ENCODE measurements at places on chromosomes 3 and 15. TPM values are rescaled to one million over a fixed set of nuclear protein-coding genes. Genes with fewer than 3 reads are reported as not detected.

The ALCAM gene
- total RNA-seq, result 263 TPM

The ALDH1A2 gene
- total RNA-seq, result not detected

The SMCO1 gene
- not detected for total RNA-seq

The FANCD2OS gene
- total RNA-seq, result not detected

The THSD4 gene
- 38.7 TPM for total RNA-seq

- no peaks in the 10 kb centered on the region for H3K27me3 ChIP-seq
- no peak overlapping the region for H3K27ac ChIP-seq
- peaks cover 21% of the 10 kb centered on the region for H3K4me1 ChIP-seq
Measured at GRCh38 chr3:37955918-37956707, 34.5 kb upstream of the VILL start.

DNA sequence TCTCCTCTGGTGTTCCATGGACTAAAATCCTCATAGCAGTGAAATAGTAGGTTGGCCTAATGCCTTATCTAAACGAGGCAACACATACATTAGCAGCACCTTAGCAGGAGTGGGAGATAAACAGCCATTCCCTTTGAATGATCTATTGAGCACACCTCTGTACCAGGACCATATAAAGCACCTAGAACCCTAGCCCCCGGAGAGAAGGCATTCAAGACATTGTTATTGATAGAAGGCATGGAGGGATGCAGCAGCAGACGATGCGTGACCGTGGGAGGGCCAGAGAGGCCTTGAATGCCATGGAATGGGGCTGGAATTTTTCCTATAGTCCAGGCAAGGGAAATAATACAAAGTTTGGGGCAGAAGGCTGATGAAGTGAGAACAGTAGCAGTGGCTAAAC, 6.6 kb upstream of the SEMA5B start:
- H3K4me3 ChIP-seq, result no peak overlapping the region
- H3K36me3 ChIP-seq, result no peaks in the 10 kb centered on the region
- no peak overlapping the region for H3K27ac ChIP-seq
- no peak for DNase-seq
- H3K4me1 ChIP-seq, result no peaks in the 10 kb centered on the region
- H3K27me3 ChIP-seq, result peaks cover 58% of the 10 kb centered on the region

DNA sequence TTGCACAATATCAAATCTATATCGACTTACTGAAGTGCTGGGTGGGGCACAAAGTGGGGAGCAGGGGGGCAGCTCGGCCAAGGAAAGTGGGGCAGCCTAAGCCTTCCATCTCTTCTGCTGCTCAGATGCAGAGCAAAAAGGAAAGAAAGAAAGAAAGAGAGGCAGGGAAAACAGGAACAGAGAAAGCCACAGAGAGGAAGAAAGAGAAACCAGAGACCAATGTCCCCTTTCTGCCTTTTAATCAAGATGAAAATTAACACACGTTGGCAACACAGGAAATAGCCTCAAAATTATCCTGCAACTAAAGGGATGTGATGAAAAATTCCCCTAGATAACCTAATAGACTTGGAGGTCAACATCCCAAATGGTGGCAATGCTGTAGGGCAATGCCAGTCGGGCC, 72.2 kb upstream of the RAD18 start:
- no peak overlapping the region for H3K27ac ChIP-seq
- H3K27me3 ChIP-seq, result peaks cover 14% of the 10 kb centered on the region
- no peaks in the 10 kb centered on the region for H3K4me1 ChIP-seq
- no peaks in the 10 kb centered on the region for H3K36me3 ChIP-seq
- H3K4me3 ChIP-seq, result no peak overlapping the region

DNA sequence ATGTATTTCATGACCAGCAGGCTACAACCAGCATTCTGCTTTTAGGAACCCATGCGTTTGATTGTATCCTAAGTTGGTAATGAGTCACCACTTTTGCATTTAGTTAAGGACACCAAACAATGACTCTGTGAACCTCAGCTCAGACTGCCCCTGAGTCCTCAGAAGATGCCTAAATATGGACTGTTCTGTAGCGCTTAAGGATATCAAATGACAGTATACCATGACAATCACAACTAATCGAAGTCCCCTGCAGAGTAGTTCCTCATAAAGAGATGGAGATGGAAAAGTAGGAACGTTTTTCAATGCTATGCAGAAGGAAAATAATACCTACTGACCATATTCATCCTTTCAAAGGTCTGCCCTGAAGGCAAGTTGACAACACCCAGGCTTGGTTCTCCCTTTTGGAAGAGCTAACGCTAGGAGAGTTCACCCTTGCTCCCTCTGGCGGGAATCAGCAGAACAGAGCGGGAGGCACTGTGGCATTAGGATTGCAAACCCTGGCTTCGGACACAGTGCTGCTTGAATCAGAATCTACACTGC, 508.6 kb downstream of the FHIT start:
- H3K4me1 ChIP-seq, result peaks cover 57% of the 10 kb centered on the region
- no peaks in the 10 kb centered on the region for H3K27me3 ChIP-seq
- H3K4me3 ChIP-seq, result no peak overlapping the region
- H3K27ac ChIP-seq, result peak overlapping the region; percentile 10
- peak; percentile 53 for DNase-seq

- no peaks in the 10 kb centered on the region for H3K36me3 ChIP-seq
- no peak overlapping the region for H3K4me3 ChIP-seq
- H3K27ac ChIP-seq, result no peak overlapping the region
Measured at GRCh38 chr3:88632226-88632625, 475.2 kb upstream of the EPHA3 start.

DNA sequence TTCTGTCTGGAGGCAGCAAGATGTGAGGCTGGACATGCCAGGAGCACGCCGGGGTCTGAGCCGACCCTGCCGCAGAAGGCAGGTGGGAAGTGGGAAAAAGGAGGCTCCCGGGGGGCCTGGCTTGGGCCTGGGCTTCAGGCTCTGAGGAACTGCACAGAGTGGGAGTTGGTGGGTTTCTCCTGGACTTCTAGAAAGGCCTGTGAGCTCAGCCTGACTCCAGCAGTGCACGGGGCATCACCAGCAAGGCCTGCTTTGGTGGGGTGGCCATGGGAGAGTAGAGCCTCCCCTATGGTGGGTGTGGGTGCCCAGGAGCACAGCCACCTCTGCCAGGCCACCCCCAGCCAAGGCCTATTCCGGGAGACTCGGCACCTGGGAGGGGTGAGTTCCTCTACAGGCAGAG, 18.1 kb upstream of the SLC41A3 start:
- no peaks in the 10 kb centered on the region for H3K36me3 ChIP-seq
- no peak overlapping the region for H3K27ac ChIP-seq
- peaks cover 28% of the 10 kb centered on the region for H3K4me1 ChIP-seq
- DNase-seq, result no peak
- H3K4me3 ChIP-seq, result no peak overlapping the region

GRCh38 chr3:101807888-101808287, 28.9 kb downstream of the NXPE3 start:
- peaks cover 29% of the 10 kb centered on the region for H3K4me1 ChIP-seq
- H3K27me3 ChIP-seq, result no peaks in the 10 kb centered on the region
- DNase-seq, result no peak
- H3K4me3 ChIP-seq, result no peak overlapping the region
- H3K27ac ChIP-seq, result no peak overlapping the region

- no peak for DNase-seq
- H3K4me3 ChIP-seq, result no peak overlapping the region
- H3K27ac ChIP-seq, result no peak overlapping the region
- peaks cover 13% of the 10 kb centered on the region for H3K4me1 ChIP-seq
- H3K27me3 ChIP-seq, result peaks cover 19% of the 10 kb centered on the region
Measured at GRCh38 chr3:183526838-183527427, 28.6 kb downstream of the KLHL6 start.

- H3K4me1 ChIP-seq, result peaks cover 10% of the 10 kb centered on the region
- H3K36me3 ChIP-seq, result no peaks in the 10 kb centered on the region
- no peak overlapping the region for H3K4me3 ChIP-seq
- no peak for DNase-seq
Measured at GRCh38 chr15:35603301-35603700, 57.3 kb upstream of the DPH6 start.

DNA sequence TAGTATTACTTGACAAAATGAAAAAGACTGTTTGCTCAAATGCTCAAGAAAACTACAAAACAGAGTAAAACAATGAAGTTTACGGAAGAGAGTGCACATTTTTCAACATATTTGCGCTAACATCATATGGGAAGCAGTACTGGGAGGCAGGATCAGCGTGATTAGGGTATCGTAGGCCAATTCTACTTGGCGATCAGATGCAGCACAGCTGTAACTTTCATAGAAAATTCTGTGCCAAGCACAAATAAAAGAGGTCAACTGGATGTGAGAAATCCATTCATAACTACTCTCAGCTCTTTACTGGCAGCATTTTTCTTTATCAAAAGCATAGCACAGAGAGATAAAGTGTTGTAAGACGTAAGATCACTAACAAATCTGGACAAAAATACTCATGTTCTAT, 1196.3 kb upstream of the GBE1 start:
- H3K36me3 ChIP-seq, result no peaks in the 10 kb centered on the region
- no peak overlapping the region for H3K27ac ChIP-seq
- H3K4me3 ChIP-seq, result no peak overlapping the region
- DNase-seq, result no peak
- H3K4me1 ChIP-seq, result no peaks in the 10 kb centered on the region
